ENCODE measurements at places on chromosomes 2 and 18. TPM values are rescaled to one million over a fixed set of nuclear protein-coding genes. Genes with fewer than 3 reads are reported as not detected.

Gene ZNF396
- 0.13 TPM for total RNA-seq

Gene ABHD1
- not detected for total RNA-seq

Gene KCNJ3
- total RNA-seq = not detected

Gene QPCT
- 37.4 TPM for total RNA-seq

Gene PDE11A
- 0.86 TPM for total RNA-seq

Gene TBR1
- 0.97 TPM for total RNA-seq

Gene THOC1
- 28.3 TPM for total RNA-seq

Gene SLC30A3
- total RNA-seq = not detected

Gene TUBB8B
- not detected for total RNA-seq

Gene CPS1
- total RNA-seq = 2.0 TPM

Gene MOCOS
- total RNA-seq = 26.2 TPM
